ENCODE measurements at places on chromosomes 4 and X.

DNA sequence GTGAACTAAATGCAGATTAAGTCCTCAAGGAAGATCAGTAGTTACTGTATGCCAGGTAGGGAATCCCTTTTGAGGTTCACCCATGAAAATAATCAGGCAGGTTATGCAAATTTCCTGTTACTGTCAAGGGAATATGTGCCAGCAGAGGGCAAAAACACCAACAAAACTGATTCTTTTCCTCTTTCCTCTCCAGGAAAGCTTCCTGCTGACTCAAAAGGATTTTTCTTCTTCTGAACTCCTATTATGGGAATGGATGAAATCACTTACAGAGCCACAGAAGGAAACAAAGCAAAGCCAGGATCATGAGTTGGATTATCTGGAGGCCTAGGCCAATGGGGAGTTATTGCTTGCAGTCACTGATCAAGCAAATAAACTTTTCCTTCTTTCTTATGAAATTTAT lies 49.7 kb downstream of the TMPRSS11F start:
- DNase-seq = no peak

DNA sequence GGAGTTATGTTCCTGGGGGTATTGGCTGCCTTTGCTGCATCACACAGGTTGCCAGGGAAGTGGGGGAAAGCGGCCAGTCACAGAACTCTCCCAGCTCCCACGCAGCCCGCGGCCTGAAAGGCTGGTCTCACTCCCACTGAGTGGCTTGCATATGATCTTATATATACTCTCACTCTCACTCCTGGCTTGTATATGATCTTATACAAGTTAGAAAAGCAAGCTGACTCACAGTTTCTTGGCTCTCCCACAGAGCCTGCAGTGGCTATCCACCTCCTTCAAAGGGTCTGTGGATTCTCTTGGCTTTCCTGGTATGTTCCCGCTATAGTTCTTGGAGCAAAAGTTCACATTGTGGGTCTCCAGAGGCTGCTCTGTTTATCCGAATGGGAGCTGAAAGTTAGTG lies 833.5 kb upstream of the GALNTL6 start:
- no peak for DNase-seq

GRCh38 chr4:75678965-75679364 lies 5.8 kb upstream of the G3BP2 start:
- DNase-seq = no peak

DNA sequence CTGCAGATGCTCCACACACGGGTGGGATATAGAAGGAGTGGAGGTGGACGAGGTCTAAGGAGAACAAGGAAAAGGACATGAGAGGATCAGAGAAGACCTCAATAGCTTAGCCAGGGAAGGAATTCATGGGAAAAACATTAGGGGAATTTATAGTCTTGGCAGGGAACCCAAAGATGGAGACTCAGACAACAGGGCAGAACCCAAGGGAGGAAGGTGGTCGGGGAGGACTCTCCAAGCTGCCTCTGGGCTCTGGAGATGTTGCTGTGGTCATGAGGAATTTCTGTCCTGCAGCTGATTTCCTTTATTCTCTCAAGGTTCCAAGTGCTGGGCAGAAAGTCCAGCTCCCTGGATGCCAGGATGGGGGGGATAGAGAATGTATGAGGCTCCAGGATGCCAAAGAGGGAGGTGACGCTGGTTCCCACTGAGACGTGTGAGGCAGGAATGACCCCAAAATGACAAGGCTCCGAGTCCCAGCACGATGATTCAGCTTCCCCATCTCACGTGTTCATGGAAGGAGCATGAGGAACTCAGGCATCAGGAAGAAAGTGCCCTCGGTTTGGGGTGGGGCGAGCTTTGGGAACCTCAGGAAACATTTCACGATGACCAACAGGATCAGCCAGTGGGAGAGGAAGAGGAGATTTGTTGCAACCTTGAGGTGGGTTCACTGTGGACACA lies 57.0 kb upstream of the PPP2R3B start:
- no peak for DNase-seq

- no peak for DNase-seq
Observed at GRCh38 chr4:190121759-190122158, 51.8 kb upstream of the DUX4 start.

GRCh38 chr4:165866019-165866650 lies 6.9 kb upstream of the TLL1 start:
- DNase-seq = no peak

DNA sequence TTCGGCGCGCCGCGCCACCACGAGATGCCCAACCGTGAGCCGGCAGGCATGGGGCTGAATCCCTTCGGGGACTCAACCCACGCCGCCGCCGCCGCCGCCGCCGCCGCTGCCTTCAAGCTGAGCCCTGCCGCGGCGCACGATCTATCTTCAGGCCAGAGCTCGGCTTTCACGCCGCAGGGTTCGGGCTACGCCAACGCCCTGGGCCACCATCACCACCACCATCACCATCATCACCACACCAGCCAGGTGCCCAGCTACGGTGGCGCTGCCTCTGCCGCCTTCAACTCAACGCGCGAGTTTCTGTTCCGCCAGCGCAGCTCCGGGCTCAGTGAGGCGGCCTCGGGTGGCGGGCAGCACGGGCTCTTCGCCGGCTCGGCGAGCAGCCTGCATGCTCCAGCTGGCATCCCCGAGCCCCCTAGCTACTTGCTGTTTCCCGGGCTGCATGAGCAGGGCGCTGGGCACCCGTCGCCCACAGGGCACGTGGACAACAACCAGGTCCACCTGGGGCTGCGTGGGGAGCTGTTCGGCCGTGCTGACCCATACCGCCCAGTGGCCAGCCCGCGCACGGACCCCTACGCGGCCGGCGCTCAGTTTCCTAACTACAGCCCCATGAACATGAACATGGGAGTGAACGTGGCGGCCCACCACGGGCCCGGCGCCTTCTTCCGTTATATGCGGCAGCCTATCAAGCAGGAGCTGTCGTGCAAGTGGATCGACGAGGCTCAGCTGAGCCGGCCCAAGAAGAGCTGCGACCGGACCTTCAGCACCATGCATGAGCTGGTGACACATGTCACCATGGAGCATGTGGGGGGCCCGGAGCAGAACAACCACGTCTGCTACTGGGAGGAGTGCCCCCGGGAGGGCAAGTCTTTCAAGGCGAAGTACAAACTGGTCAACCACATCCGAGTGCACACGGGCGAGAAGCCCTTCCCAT lies 1.1 kb downstream of the ZIC3 start:
- DNase-seq = no peak

DNA sequence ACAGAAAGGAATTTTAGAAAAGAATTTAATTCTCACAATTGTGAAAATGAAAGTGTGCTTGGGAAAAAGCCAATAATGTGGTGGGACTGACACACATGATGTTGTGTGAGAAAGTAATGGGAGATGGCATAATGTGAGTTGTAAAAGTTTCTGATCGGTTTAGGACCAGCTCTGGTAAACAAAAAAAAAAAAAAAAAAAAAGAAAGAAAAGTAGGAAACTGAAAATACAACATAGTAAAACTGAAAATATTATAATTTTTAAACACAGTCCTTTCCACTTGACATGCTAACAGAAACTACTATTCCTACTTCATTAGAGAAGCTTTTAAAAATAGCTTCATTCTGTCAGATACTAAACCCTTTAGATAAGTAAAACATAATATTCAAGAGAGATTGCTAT lies 28.2 kb downstream of the RAP1GDS1 start:
- no peak for DNase-seq

DNA sequence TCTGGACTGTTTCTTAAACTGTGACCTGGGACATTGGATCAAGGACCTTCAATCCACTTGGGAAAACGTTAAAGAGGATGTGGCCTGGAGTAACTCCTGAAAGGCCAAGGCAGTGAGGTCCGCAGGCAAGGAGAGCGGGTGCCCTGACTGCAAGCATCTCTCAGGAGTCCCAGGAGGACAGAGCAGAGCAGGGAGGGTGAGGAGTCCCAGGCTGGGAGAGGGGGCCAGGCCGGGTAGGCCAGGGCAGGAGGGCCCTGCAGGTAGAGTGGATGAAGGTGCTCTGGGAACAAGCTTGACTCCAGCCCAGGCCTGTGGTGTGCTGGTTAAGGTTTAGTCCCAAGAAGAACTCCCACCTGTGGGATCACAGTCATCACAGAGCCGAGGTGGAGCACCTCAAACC lies 13.8 kb downstream of the PNMA6E start:
- no peak for DNase-seq

DNA sequence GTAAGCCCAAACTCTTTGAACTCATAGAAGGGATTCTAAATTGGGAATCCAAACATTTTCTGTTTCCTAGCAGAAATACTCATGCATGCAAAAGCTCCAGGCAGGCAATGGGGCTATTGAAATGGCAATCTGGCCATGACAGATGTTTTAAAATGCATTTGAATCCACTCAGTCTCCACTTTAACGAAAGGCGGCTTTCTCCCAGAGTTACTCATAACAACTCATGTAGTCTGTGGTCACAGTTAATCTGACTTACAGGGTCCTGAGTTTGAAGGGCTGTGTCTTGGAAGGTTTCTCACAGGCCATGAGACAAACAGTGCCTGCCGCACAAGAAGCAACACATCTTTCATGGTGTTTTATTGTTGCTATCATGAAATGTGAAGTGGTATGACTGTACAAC lies 185.7 kb downstream of the AMELX start:
- DNase-seq = no peak

DNA sequence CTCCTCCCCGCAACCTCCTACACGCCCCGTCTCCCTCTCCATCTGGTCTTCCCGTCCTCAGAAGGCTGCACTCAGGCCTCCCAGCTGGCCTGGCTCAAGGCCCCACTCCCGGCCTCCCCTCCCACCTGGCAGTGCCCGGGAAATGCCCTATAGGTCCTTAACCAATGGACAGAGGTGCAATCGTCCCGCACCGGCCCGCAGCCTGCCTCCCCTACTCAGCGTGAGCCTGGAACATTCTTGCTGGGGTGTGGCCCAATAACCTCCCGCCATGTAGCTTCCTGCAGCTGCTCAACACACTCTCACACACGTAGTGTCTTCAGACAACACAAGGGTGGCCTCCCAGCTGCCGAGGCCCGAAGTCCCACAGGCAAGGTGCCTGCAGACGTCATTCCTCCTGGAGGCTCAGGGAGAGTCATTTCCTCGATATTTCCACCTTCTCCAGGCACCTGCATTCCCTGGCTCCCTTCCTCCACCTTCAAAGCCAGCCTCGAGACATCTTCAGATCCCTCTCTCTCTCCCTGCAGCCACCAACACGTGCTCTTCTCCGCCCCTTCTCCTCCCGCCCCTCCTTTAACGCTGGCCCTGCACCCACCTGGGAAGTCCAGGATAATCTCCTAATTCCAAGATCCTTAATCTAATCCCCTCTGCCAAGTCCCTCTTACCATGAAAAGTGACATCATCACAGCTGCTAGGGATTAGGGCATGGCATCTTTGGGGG lies 56.2 kb downstream of the ADRA2C start:
- no peak for DNase-seq

DNA sequence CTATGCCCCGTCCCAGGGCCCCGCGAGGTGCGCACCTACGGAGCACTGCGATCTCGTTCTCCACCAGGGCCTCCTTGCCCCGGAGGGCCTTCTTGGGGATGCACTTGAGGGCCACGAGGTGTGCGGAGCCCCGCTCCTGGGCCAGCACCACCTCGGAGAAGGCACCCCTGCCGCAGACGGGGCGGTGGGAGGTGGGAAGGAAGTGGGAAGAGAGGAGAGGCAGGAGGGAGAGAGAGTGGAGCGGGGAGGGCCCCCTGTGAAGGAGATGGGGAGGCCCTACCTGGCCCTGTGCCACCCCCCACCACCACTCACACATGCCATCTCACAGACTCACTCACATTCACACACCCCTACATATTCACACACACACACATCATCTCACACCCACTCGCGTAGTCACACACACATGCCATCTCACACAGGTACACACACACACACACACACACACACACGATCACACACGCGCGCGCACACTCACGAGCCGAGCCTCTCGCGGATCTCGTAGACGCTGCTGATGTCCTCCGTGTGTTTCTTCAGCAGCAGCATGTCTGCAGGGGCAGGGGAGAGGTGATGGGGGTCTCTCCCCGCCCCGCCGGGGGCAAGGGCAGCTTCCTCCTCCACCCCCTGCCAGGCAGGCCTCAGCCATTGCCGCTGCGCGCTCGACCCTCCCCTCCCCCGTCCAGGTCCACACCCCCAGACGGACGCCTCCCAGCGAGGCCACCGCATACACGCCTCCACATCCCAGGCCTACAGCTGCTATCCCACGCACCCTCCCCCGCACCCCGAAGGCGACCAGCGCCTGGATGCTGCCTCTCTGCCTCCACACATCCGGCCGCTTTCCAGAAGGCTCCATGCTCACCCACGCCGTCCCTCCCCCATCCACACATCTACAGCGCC lies 834 bp downstream of the PNCK start:
- no peak for DNase-seq

GRCh38 chr4:17093481-17093880 lies 195.0 kb upstream of the LDB2 start:
- DNase-seq = no peak

DNA sequence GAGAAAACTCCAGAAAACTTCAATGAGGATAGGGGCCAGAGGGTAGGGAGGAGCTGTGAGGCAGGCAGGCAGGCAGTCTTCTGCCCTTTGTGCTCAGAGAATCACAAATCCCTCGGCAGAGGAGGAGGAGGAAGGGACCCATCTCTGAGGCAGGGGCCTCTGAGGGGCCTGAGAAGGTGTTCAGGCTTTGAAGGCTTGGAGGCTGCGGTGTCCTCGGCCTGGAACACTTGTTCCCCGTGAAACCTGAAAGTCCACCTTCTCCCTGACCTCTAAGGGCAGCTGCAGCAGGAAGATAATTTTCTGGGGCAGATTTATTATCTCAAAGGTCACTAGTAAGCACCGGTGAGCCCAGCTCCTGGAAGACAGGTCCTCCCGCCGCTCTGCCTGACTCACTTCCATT lies 200.3 kb upstream of the BCOR start:
- DNase-seq = no peak

DNA sequence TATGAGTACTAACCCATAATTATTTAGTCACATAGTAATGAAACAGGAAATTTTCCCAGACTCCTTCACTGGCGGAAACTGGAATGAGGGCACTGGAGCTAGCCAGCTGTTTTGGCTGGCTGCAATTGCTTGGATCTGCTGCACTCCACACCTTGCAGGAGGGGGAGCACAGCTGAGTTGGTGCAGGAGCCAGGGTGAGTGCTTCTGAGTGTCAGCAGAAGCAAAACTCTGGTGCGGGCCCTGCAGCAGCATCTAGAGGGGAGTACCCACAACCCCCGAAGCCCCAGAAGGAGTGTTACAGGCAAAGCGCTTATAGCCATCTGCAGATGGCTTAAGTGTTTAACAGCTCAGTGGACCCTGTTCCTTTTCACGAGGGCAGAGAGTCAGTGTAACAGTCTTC lies 96.1 kb downstream of the RPA4 start:
- DNase-seq = no peak

- DNase-seq = no peak
Observed at GRCh38 chrX:35841872-35842271, 43.7 kb downstream of the MAGEB16 start.

DNA sequence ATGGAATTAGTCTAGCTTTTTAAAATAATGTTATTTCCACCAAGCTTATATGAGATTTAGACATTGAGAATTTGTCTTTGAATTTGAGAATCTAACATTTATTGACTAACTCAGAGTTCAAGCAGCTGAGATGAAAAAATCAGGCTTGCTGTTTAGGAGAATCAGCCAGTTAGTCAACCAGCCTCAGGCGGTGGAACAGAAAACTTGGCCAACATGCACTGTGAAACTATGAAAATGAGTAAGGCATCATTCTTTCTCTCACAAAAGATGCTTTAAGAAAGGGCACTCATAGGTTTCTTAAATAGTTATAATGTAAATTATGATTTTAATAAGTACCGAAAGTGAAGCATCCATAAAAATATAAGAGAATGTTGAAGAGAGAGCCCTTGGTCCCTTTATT lies 84.2 kb downstream of the NFKB1 start:
- DNase-seq = no peak

Measured in CD4-positive, alpha-beta T cell treated with Interleukin-10 for 1 hour (primary cell).